ENCODE measurements at places on chromosomes 3 and 15. TPM values are rescaled to one million over a fixed set of nuclear protein-coding genes. Genes with fewer than 3 reads are reported as not detected.

Gene CLDN16
- not detected for total RNA-seq

DNA sequence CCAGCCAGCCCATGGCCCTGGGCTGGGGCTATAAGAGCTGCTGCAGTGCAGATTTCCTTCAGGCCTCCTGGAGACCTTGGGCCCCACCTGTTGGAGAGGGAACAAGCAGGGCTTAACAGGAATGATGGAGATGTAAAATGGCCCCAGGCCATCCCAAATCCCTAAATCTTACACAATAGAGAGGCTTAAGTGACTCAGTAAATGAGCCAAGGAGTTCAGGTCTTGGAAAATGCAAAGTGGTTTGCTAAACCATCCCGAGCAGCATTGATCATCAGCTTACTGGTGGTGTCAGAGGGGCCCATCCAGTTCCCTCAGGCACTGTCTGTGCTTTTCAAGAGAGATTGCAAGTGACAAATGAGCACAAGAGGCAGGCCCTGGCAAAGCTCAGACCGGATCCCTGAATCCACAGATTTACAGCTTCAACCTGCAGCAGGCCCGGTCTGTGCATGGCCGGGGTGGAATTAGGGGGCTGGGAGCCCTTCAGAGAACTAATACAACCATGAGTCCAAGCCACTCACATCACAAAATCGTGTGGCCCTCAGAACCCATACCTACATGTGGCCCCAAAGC is 325.4 kb downstream of the UACA start:
- DNase-seq, result no peak

GRCh38 chr3:46215810-46216414 is 7.8 kb upstream of the CCR1 start:
- no peak for DNase-seq

Gene RBP2
- not detected for total RNA-seq

GRCh38 chr15:70149667-70150404 is 52.1 kb upstream of the TLE3 start:
- no peak for DNase-seq

- DNase-seq, result no peak
Measured at GRCh38 chr3:39137991-39138803, 15.2 kb downstream of the CSRNP1 start.

Gene ARNT2
- total RNA-seq, result 0.54 TPM

DNA sequence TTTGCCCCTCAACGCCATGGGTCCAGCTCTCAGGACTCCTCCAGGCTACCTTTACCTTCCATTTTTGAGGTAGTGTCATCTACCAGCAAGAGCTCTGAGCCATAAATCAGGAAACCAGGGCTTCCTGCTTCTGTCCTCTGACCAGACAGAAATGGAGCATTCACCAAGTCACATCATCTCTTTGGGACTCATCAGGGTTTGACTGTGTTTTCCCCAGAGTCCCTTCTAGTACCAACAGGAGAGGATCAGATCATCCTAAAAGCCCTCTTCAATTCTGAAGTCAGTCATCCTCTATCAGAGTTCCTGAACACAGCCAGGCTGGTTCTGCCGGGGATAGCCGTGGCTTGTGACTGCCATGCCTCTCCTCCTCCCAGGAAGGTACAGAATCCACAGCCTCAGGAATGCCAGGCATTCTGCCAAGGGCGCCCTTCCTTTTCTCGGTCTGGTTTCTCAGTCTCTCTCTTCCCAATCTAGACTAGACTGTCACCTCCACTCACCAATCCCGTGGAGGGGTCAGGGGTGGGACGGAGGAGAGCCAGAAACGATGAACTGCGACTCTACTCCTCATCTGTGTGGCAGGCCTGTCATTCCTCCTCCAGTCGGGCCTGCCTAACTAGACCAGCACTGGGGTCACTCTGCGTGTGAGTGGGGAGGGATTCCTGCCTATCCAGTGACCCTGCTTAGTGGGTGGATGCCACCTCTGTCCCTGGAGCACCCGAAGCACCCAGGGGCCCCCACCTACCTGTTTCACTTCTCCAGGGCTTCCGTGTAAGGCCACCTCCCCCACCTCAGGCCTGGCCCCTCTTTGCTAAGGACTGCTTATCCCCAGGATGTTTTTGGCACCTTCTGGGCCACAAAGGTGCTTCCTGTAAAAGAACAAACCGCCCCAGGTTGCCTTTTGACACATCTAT is 30.9 kb downstream of the CCNL1 start:
- no peak for DNase-seq

GRCh38 chr15:69729167-69729748 is 276.6 kb downstream of the RPLP1 start:
- peak; percentile 53 for DNase-seq

DNA sequence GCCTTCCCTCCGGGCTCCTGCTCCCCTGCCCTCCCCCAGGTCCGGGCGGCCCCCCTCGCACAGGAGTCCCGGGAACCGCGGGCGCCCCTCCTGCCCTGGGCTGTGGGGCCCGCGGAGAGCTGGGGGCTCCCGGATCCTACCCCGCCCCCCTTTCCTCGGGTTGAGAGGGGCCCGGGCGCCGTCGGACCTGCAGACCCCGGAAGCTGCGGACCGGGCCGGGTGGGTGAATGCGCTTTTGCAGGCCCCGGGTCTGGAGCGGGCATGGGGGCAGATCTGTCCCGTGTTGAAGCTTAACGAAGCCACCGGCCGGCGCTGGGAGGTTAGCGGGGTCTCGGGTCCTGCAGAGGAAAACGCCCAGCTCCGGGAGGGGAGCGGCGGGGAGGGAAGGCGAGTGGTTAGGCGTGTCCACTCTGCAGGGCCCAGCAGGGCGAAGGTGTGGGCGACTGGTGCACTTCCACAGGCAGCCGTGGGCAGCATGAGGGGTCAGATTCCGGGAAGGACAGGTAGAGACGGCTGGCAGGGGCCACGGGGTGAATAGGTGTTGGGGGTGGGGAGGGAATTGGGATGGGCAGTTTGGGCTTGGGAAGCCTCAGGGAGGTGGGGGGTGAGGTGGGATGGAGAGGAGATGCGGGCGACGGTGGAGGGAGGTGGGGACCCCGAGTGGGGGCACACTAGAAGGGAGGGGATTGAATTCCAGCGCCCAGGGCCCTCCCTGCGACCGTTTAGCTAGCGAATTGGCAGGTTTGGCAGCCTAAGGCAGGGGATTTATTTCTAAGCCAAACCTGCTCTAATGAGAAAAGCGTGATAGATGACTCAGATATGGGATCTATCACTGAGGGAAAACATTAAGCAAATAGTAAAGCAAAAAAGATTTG is 635 bp downstream of the CD276 start:
- no peak for DNase-seq

Gene SLC25A36
- total RNA-seq, result 113 TPM
